ENCODE measurements at places on chromosomes 1 and 21.

- no peak for DNase-seq
Measured at GRCh38 chr1:246730839-246731238, 6.6 kb downstream of the SCCPDH start.

GRCh38 chr21:46243325-46243724 is 14.8 kb upstream of the LSS start:
- DNase-seq: no peak

- DNase-seq: no peak
Measured at GRCh38 chr1:243487649-243488227, 231.9 kb downstream of the SDCCAG8 start.

DNA sequence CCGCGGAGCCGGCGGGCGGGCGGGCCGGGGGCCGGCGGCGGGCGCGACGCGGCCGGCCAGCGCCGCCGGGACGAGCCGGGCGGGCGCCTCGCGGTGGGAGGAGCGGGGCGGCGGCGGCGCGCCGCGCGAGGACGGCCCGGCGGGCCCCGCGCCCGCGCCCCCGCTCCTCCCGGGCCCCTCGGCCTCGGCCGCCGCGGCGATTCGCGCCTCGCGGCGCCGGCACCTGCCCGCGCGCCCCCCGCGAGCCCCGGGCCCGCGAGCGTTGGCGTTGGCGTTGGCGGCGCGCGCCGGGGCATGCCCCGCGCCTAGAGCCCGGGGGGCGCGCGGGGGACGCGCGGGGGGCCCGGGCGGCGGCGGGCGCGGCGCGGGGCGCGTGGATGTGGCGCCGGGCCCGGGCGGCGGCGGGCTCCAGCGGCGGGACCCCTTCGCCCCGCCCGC is at the start of gene SKI:
TSS of gene SKI (plus strand) at position 163 of the 438 bp plus-strand sequence. CDS start 448 bp downstream, outside the sequence.
- DNase-seq: no peak

GRCh38 chr1:17020502-17020901 is 8.8 kb upstream of the ATP13A2 start:
- no peak for DNase-seq

All from CD4-positive, alpha-beta memory T cell (primary cell).